ENCODE measurements at places on chromosomes 7 and 10. TPM values are rescaled to one million over a fixed set of nuclear protein-coding genes. Genes with fewer than 3 reads are reported as not detected.

MYH16 gene
- total RNA-seq, result not detected

CAMK2B gene
- 86.1 TPM for total RNA-seq

NPC1L1 gene
- 0.13 TPM for total RNA-seq

VIM gene
- 1,163 TPM for total RNA-seq

CNTNAP2 gene
- 0.07 TPM for total RNA-seq

WNT2 gene
- 1.2 TPM for total RNA-seq

STEAP2 gene
- 6.6 TPM for total RNA-seq

GIMAP8 gene
- 20.8 TPM for total RNA-seq

EIF5AL1 gene
- total RNA-seq, result 0.31 TPM

CLDN3 gene
- total RNA-seq, result not detected
